ENCODE measurements at places on chromosomes 7 and 10.

DNA sequence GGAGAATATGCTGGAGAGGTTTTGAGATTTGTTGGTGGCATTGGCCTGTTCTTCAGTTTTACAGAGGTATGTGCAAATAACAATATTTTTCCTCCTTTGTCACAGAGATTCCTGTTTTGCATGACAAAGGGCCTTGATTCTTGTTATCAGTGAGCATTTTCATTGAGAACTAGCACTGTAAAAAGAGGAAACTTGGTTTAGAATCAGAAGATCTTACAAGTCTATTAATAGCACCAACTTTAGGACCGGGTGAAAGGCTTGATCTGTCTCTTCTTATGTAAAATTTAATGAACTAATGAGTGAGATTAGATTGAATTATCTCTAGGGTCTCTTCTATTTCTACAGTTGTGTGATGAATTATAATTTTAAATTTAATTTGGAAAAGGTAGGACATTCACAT lies 25.5 kb downstream of the TSPAN13 start:
- DNase-seq: no peak

GRCh38 chr7:90726623-90727022 lies 130.5 kb downstream of the CDK14 start:
- DNase-seq: no peak

DNA sequence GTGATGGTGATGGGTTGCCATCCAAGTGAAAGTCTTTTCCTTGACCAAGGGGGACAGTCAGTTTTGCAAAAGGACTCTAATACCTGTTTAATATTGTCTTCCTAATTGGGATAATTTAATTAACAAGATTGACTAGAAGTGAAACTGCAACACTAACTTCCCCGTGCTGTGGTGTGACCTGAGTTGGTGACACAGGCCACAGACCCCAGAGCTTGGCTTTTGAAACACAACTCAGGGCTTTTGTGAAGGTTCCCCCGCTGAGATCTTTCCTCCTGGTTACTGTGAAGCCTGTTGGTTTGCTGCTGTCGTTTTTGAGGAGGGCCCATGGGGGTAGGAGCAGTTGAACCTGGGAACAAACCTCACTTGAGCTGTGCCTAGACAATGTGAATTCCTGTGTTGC lies 6.9 kb downstream of the PPIF start:
- no peak for DNase-seq

- no peak for DNase-seq
These were observed 237.4 kb downstream of the SEMA3D start for GRCh38 chr7:84949501-84949900.

- no peak for DNase-seq
These were observed 224.7 kb downstream of the INHBA start for GRCh38 chr7:41478187-41478586.

DNA sequence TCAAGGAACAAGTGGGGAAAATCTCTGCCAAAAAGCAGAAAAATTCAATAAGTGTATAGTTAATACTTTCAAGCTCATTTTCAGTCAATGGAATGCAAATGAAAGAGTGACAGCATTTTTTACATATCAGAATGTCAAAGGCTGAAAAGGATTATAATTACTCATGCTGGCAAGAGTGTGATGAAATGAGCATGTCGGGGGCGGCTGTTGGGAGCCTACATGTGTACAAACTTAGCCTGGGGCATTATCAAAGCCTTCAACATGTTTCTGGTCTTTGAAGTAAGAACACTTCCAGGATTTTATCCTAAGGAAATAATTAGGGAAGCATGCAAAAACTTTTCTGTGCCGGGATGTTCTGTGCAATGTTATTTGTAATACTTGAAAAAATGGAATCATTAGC lies 221.7 kb upstream of the LYZL1 start:
- DNase-seq: no peak

DNA sequence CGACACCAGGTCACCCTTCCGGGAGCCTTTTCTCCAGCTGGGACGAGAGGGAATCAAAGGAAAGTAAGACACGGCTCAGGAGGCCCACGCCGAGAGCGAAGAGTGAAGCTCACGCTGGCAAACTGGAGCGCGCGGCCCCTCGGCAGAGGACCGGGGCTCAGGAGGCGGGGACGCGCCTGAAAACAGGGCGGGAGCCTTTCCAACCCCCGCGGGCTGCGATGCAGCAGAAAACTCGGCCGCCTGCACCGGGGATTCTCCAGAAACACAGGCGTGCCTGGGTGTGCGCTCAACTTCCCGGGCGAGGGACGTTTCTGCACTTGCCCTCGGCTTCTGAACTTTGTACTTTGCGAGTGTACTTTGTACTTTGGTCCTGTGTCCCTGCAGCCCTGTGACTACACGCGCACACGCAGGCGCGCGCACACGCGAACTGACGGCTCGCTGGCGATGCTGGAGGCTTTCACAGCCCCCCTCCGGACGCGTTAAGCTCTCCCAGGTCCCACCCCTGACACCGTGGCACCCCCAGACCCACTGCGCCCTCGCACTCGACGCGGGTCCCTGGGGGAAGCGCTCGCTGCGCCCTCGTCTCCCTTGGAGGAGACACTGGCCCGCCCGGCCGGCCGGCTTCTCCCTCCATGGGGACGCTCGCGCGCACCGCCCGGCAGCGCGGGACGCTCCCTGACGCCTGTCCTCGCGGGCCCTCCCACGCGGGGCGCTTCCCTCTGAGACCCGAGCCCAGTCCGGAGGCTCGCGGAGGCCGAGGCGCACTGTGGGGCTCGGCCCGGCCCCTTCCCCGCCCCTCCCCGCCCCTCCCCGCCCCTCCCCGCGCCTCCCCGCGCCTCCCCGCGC lies 588 bp upstream of the PAOX start:
- DNase-seq: no peak

DNA sequence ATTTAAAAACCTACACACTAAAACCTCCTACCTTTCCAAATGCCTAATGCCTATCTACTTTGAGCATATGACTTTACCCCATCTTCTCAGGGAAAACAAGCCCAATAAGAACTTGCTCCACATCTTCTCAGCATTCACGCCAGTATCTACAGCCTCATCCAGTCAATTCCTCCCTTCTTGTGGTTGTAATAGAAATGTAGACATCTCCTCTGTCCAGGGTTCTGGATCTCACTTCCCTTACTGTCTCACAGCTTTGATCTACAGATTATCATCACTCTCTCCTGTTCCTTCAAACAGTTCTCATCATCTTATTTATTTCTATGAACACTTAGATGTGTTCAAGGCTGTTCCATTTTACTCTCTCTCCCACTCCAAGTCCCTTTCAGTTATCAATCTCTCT lies 70.4 kb upstream of the NOBOX start:
- DNase-seq: no peak

- DNase-seq: no peak
These were observed 4.7 kb downstream of the NFE2L3 start for GRCh38 chr7:26156451-26157420.

DNA sequence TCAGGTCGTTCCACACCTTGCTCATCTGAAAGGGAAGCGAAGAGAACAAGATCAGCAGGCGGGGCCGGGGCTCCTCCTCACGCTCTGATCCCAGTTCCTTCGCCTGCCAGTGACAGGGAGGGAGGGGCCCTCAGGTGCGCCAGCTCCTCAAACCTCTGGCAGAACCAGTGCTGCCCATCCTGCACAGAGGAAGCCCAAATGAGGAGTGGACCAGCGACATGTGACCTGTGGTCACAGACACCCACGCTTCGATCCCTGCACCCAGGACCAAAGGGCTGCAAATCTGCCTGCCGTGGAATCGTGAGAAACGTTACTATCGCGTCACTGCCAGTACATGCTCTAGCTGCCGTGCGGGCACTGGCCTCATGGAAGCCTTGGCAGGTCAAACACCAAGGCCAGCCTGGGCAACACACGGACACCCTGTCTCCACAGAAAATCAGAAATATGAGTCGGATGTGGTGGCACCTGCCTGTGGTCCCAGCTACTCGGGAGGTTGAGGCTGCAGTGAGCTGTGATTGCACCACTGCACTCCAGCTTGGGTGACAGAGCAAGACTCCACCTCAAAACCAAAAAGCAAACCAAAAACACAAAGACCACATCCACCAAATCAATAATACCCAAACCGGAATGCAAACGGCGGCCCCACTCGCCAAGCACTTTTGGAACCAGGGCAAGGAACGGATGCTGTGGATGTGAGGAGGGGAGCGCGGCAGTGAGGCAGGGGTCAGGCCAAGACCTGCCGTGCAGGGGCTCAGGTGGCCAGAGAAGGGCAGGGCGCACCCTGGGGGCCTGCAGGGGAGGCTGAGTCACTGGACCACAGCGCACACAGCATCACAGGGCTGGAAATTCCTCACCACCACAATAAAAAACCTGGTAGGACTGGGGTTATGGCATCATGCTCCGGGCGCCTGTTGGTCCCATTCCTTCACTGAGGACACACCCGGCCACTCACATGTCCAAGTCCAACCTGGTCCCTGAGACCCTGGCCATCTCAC lies 13.4 kb downstream of the NUDT1 start:
- no peak for DNase-seq

GRCh38 chr10:120810298-120810697 lies 40.9 kb upstream of the WDR11 start:
- no peak for DNase-seq

GRCh38 chr7:140640727-140641523 lies at the start of gene DENND2A:
DENND2A (minus strand) TSS chr7:140640813; CDS start chr7:140602397, 38,416 bp downstream.
- DNase-seq: no peak

DNA sequence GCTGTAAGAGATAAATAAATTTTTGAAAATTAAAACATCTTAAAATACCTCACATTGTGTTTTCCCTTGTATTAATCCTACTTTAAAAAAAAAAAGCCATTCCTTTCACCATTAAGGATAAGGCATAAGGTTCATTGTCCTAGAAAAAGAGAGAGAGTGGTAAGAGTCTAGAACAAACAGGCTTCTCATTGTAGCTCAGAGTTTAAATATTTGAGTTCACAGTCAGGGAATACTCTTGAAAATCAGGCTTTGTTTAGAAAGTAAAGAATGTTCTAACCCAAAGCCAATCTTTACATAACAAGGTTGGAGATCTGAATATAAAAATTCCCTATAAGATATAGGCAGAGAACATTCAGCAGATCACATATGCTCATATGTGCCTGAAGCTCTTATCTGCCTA lies 40.2 kb upstream of the TES start:
- no peak for DNase-seq

DNA sequence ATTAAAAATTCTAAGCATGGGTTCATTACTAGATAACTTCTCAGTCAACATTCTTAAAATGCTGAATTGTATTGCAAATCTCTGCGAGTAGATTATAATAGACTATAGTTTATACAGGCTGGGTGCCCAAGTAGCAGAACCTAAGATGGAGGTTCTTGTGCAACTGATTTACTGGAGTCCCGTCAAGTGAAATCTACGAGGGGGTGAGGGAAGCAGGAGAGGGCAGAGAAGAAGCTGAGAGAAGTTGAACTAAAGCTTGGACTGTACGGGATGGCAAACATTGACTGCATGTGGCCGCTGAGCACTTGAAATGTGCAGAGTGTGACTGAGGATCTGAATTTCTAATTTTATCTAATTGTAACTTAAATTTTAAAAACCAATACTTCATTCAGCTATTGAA lies 124.5 kb downstream of the CTNNA3 start:
- no peak for DNase-seq

DNA sequence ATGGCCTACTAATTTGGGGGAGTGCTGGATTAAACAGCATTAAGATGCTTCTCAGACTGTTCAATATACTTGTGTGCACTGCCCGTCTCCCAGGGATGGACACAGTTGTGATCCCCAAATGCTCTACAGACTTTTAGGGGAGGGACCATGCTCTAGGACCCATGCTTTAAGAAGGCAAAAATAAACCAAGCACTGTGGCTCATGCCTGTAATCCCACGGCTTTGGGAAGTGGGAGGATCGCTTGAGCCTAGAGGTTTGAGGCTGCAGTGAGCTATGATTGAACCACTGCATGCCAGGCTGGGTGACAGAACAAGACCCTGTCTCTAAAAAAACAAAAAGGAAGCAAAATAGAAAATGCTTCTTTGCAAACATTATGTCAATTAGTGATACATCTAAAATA lies 102.6 kb downstream of the VOPP1 start:
- no peak for DNase-seq

- no peak for DNase-seq
These were observed 131.2 kb downstream of the RALA start for GRCh38 chr7:39754326-39755120.

- DNase-seq: no peak
These were observed 28.7 kb downstream of the ZNF775 start for GRCh38 chr7:150407588-150408392.

DNA sequence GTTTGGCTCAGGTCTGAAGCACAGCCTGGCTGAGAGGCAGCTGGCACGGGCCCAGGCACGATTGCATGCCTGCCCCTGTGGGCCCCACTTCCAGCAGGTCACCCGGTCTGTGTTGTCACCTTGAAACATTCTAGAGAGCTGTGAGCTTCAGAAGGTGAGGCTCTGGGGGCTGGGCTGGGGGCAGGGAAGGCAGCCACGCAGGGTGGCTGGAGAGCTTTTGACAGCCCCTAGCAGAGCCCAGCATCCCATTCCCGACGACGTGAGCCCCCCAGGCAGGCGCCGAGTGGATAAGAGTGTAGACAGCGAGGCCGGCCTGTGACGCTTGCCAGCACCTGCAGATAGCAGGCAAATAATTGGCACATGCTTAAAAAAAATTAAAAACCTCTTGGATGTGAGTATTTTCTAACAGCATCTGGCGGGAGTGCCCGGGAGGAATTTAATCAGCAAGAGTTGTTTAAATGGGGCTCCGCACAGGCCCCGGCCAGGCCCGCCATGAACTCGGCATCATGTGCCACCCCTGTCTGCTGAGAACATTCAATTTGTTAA lies 212.0 kb upstream of the TBX20 start:
- no peak for DNase-seq

DNA sequence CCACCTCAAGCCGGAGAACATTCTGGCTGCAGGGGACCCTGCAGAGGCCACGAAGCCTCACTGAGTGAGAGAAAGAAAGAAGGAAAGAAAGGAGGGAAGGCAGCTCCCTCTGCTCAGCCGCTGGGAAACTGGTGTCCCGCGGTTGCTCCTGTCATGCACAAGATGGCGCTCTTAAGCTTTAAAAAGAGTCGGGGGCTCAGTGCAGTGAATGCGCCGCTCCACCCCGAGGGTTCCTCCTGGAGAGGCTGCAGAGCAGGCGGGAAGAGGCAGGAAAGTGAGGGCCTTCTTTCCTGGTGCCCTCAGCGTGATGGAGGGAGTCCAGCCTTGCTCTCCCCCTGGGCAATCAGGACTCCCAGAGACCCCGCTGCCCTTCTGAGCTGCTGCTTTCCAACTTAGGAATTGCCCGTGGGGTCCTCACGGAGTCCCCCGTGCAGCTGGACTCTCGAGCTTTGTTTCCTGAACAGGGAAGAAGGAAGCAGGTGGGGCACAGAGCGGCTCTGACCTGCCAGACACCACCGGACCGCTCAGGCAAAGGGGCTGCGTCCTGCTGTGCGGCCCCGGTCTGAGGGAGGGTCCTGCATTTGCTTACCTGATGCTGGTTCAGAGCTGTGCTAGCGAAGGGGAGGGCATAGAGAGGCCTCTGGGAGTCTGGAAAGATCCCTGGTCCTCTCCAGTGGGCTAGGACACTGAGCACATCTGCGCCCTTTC lies 141.9 kb upstream of the MKI67 start:
- DNase-seq: no peak

DNA sequence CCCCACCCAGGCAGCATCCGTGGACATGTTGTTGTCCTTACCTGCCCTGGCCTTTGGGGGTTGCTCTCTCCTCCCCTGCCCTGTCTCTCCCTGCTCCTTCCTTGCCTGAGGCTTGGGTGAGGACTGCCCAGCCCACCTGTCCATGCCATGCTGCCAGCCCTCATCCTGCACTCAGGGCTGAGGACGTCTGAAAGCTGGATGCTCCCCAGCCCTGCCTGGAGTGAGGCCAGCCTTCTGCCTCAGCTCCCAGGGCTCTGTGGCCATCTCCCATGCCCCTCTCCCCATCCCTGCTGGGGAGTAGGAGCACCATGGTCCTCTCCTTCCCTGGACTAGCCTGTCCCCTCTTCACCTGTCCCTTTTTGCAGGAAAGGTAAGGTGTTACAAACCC lies 68.4 kb downstream of the RAMP3 start:
- DNase-seq: no peak

- DNase-seq: no peak
These were observed 554.3 kb downstream of the TYW1 start for GRCh38 chr7:67550801-67551436.

Measured in brain pericyte (primary cell).